ENCODE measurements at places on chromosomes 2 and 18. TPM values are rescaled to one million over a fixed set of nuclear protein-coding genes. Genes with fewer than 3 reads are reported as not detected.

GRCh38 chr2:71125506-71126294, 4.3 kb downstream of the MCEE start:
- H3K27ac ChIP-seq: no peak overlapping the region
- H3K4me3 ChIP-seq: no peak overlapping the region
- no peak for DNase-seq
- no peaks in the 10 kb centered on the region for H3K27me3 ChIP-seq

CFC1 gene
- 25.5 TPM for total RNA-seq

CFAP221 gene
- total RNA-seq: 1.6 TPM

DNA sequence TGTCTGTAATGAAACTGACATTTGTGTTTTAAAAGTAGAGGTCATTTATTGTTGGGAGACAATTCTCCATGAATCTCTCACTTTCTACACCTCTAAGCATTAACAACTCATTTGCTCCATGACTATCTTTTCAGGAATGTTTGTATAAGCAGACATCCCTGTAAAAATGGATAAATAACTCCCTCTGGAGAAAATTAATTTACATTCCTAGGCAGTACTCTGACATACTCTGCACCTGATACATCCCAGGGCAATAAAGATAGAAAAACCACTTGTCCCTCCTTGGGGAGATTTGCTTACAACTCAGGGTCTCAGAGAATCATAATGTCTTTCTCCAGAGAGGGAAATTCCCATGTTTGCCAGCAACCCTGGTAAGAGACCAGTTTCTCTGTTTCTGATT, 1037.7 kb upstream of the SLC39A10 start:
- H3K27ac ChIP-seq: no peak overlapping the region
- H3K4me3 ChIP-seq: no peak overlapping the region
- no peaks in the 10 kb centered on the region for H3K36me3 ChIP-seq
- H3K4me1 ChIP-seq: no peaks in the 10 kb centered on the region
- DNase-seq: no peak

- H3K36me3 ChIP-seq: peaks cover 8% of the 10 kb centered on the region
- no peak overlapping the region for H3K27ac ChIP-seq
- H3K4me1 ChIP-seq: no peaks in the 10 kb centered on the region
- DNase-seq: no peak
Measured at GRCh38 chr2:113707106-113707505, 49.3 kb downstream of the SLC35F5 start.

DPP10 gene
- 8.8 TPM for total RNA-seq
